ENCODE measurements at places on chromosomes 6 and 20.

DNA sequence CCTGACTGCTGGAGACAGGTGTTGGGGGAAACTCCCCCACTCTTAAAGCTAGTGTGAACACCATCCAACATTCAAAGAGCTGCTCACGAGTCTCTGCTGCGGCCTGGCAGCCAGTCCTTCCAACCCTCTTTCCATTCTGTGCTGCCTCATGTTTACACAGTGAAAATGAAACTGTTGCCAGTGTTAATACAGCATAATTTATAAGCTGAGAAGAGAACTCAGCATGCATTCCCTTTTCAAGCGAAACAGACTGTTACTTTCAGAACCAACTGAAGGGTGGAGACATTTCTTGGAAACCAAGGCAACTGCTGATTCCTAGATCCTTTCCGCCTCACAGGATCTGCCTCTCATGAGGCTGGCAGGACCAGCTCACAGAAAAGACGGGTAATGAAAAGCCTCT is 533.8 kb upstream of the ID4 start:
- DNase-seq: peak; percentile 17

- no peak for DNase-seq
Observed at GRCh38 chr20:31684153-31685015, 38.3 kb downstream of the BCL2L1 start.

GRCh38 chr6:41488433-41489119 is 57.6 kb upstream of the FOXP4 start:
- peak; percentile 47 for DNase-seq

DNA sequence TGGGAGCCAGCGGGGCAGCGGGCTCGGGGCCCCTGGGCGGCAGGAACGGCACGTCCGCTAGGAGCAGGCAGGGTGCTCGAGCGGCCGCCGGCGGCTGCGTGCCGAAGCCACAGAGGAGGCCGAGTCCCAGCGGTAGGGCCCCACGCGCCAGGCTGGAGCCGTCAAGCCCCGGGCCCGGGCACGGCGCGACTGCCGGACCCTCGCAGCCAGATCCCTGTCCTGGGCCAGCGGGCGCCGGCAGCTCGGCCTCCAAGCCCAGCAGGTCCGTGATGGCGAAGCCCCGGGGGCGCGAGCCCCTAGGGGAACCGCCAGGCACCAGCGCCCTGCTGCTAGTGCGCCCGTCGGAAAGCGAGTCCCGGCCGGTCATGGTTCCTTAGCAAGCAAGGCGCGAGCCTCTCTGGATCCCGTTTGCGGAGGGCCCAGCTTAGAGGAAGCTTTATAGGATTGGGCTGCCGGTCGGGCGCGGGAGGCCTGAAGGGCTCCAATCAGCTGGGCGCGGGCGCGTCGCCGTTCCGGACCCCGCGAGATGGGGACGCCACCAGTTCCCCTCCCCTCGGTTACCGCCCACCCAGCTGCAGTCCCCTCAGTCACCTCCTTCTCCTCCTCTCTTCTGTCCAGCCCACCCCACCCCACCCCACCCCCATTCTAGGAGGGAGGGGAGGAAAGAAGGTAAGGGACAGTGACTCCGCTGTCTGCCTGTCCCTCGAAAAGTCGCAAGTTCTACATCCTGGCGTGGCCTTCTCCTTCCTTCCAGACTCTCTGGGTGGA is at the start of gene VSX1:
Gene VSX1, minus strand, starts transcription at position 412 of the 768 bp plus-strand sequence. Its CDS starts 45 bp downstream, at position 367.
- DNase-seq: no peak

- peak; percentile 81 for DNase-seq
Observed at GRCh38 chr6:148407372-148407771, 64.7 kb downstream of the SASH1 start.

- DNase-seq: no peak
Observed at GRCh38 chr6:157224178-157224950, 99.0 kb downstream of the TMEM242 start.

GRCh38 chr6:162377735-162378134 is 349.8 kb downstream of the PRKN start:
- DNase-seq: no peak

- DNase-seq: no peak
Observed at GRCh38 chr6:149899926-149900619, 2.2 kb upstream of the RAET1E start.
